ENCODE measurements at places on chromosomes 16 and 17. TPM values are rescaled to one million over a fixed set of nuclear protein-coding genes. Genes with fewer than 3 reads are reported as not detected.
A peak's percentile ranks its signal among the peaks of the same experiment; 100 is the strongest.

GRCh38 chr16:79537584-79537983 is 63.0 kb downstream of the MAF start:
- DNase-seq: no peak

MKS1 gene
- 20.7 TPM for total RNA-seq

GRCh38 chr16:85512808-85513115 is 100.4 kb upstream of the GSE1 start:
- no peak for DNase-seq

DNA sequence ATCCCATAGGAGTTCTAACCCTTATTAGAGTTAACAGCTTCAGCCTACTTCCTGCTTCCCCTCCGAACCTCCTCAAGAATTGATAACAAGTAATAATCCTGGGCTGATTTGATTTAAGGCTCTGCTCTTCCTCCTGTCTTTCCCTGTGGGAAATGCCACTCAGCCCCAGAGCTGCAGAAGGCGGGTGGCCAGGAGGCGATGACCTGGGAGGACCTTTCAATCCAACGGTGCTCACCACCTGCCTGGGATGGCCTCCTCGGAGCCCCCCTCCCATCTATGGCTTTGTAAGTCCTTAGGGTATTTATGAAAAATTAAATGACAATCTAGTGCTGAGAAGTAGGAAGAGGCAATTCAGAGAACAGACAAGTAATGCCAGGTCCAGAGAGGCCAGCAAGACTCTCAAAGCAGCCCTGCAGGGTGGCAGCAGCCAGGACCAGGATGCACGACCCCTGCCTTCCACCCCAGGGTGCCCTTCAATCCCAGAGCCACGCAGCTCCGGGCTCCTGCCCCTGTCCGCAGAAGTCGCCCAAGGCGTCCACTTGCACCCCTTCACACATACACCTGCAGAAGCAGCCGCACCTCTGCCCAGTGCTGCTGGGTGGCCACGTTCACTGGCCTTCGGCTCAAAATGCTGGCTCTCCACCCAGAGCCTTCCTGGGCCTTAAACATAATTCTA is 34.3 kb downstream of the ABR start:
- no peak for DNase-seq

GRCh38 chr17:74733365-74734122 is 3.5 kb upstream of the RAB37 start:
- no peak for DNase-seq

- DNase-seq: peak; percentile 10
These were observed 199.5 kb upstream of the PMFBP1 start for GRCh38 chr16:72371307-72372086.

- no peak for DNase-seq
These were observed 269.8 kb downstream of the RBFOX1 start for GRCh38 chr16:7602291-7602950.

- DNase-seq: no peak
These were observed 31.2 kb downstream of the PIMREG start for GRCh38 chr17:6475411-6475810.

CLDN6 gene
- not detected for total RNA-seq

- DNase-seq: no peak
These were observed 47.2 kb downstream of the GPR139 start for GRCh38 chr16:20026361-20027072.

HOXB9 gene
- 6.9 TPM for total RNA-seq

GRCh38 chr17:80319262-80319998 is 58.8 kb downstream of the RNF213 start:
- DNase-seq: no peak

GRCh38 chr16:68086336-68086841 is 1.2 kb downstream of the NFATC3 start:
- no peak for DNase-seq

DNAH17 gene
- 0.41 TPM for total RNA-seq

- DNase-seq: no peak
These were observed 178.3 kb downstream of the PMP22 start for GRCh38 chr17:15086776-15087295.

RAB26 gene
- total RNA-seq: 0.34 TPM

SDR42E1 gene
- total RNA-seq: 9.2 TPM

DNA sequence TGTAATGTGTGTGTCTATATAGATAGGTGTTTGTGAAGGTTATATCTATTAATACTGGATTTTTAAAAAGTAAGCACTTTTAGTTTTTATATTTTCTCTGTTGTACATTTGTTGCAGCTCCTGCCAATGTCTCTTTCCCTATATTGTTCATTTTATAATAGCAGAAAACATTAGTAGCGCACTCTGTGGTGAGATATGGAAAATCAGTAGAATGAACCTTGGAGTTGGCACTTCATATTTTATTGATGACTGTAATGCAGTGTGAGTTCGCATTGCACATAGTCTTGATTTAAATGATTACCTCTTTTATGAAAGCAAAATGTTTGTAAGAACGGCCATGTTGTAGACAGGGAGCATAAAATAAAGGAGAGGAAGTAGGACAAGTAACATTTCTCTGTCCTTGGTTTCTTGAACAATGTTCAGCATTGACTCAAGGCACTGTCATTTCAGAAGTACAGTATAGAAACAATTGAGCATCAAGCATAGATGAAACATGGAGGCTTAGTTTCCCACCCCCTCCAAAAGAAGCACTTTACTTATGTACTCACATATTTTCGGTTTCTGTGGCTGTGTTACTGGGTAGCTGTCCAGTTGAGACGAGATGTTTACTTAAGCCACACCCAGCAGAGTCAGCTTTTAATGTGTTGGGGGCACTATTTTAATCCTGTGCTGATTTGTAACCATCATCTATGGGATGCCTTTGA is 74.0 kb downstream of the TANC2 start:
- no peak for DNase-seq

DNA sequence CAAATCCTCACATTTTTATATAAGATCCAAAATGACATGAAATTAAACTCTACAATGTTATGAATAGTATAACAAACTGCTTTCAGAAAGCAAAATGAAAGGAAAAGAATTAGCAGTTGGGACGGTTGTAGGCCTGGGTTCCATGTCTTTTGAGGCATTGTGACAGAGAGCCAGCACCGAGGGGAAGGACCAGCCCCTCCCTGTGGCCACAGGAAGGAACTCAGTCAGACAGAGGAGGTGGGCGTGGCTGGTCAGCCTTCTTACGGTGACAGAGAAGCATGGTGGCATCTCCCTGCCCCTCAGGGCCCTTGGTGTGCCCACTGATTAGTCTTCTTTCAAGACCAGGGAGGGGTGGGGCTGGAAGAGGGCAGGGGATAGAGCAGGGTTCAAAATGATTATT is 5.7 kb downstream of the ZNF319 start:
- peak; percentile 70 for DNase-seq

RBL2 gene
- 67.2 TPM for total RNA-seq

- DNase-seq: no peak
These were observed 8.0 kb downstream of the TSR3 start for GRCh38 chr16:1343428-1344242.

DNA sequence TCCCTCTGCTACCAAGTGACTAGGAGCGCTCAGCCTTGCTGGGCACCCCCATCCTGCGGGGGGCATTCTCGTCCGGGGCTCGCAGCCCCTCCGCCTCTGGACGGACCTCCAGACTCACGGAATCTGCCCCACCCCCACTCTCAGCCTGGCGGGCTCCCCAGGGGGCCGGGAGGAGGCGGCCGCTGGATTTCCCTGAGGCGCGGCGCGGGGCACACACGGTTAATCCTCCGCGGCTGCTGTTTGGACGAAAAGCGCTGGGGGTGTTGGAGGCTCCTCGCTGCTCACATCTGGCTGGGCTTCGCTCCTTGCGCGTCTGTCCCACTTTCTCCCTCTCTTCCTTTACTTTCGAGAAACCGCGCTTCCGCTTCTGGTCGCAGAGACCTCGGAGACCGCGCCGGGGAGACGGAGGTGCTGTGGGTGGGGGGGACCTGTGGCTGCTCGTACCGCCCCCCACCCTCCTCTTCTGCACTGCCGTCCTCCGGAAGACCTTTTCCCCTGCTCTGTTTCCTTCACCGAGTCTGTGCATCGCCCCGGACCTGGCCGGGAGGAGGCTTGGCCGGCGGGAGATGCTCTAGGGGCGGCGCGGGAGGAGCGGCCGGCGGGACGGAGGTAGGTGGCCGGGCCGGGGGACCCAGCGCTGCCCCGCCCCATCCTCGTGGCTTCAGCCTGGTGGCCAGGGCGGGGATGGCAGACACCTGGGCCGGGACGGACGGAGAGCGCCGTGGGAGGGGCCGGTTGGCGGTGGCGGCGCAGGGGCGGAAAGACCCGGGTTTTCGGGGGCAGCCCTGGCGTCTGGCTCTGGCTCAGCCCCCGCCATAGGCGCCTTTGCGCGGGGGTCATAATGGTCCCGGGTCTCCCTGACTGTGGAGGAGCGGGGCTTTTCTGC is at the start of gene C1QTNF1:
Gene C1QTNF1, plus strand, starts transcription at position 284 of the 886 bp plus-strand sequence. CDS start 19,800 bp downstream, outside the sequence.
- peak; percentile 56 for DNase-seq

MMP28 gene
- 0.41 TPM for total RNA-seq

DNA sequence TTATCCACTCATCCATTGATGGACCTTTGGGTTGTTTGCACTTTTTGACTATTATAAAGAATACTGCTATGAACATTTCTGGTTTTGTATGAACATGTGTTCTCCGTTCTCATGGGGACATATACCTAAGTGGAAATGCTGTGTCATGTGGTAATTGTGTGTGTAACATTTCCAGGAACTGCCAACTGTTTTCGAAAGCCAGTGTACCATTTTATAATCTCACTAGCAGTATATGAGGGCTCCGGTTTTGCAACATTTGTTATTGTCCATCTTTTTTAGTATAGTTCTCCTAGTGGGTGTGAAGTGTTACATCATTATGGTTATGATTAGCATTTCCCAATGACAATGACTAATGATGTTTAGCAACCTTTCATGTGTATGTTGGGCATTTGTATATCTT is 5.1 kb upstream of the TRIM25 start:
- no peak for DNase-seq
